ENCODE measurements at places on chromosomes 11 and 22.
A peak's percentile ranks its signal among the peaks of the same experiment; 100 is the strongest.

- DNase-seq, result no peak
These were observed 1.1 kb downstream of the PRDX5 start for GRCh38 chr11:64318766-64319761.

GRCh38 chr22:41048791-41049717 is 43.3 kb upstream of the EP300 start:
- peak; percentile 73 for DNase-seq

DNA sequence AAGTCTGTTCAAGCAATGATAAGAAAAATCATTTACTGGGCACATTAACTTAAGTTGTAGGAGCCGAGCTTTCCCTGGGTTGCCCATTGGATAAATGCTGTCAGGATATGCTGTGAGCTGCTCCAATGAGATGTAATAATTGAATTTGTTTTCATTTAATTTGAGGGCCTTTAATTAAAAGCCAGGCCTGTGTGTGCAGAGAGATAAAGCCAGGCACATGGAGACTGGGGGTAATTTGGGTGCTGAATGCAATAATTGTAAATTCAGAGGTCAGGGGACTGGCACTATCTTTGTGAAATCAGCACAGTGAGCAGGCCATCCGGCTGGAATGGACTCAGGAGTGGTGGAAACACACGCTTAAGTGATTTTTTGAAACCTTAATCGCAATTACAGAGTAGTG is 125.8 kb downstream of the OPCML start:
- no peak for DNase-seq

DNA sequence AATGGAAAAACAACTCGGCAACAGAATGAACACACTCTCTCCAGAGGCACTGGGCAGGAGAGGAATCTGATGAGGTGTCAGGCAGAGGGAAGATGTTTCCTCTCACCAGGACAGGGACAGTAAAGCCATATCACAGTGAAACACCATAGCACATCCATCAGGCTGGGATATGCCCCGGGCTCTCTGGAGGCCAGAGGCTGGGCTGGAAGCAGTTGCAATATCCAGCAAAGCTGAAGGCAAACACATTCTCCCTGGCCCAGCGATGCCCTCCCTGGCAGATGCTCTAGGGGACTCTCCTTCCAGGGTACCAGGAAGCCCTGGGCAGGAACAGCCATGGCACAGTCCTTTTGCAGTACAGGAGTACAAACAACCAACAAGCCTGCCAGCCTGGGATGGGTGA is 11.1 kb downstream of the RSPH14 start:
- no peak for DNase-seq

DNA sequence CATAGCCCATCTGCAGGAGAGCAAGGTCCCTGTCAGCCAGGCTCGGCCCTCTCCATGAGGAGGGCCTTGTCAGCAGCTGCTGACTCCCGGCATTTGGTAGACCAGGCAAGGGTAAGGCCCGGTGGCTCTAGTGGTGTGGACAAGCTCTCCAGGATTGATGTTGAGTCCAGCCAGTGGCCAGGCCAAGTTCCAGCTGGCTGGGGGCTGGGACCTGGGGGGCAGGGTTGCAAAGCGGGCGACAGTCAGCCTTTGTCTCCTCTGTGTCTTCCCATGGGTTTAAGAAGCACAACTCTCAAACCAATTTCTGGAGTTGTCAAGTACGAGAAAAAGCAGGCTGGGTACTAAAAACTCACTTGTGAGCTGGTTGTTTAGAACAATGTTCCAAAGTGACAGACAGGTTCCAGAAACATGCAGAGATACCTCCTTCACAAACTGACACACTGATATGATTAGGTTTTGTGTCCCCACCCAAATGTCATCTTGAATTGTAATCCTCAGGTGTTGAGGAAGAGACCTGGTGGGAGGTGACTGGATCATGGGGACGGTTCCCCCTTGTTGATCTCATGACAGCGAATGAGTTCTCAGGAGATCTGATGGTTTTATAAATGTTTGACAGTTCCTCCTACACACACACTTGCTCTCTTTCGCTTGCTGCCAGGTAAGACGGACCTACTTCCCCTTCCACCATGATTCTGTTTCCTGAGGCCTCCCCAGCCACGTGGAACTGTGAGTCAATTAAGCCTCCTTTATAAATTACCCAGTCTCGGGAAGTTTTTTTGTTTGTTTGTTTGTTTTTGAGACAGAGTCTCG is 52.3 kb upstream of the SERPIND1 start:
- no peak for DNase-seq
